ENCODE measurements at places on chromosomes 2 and 18.

DNA sequence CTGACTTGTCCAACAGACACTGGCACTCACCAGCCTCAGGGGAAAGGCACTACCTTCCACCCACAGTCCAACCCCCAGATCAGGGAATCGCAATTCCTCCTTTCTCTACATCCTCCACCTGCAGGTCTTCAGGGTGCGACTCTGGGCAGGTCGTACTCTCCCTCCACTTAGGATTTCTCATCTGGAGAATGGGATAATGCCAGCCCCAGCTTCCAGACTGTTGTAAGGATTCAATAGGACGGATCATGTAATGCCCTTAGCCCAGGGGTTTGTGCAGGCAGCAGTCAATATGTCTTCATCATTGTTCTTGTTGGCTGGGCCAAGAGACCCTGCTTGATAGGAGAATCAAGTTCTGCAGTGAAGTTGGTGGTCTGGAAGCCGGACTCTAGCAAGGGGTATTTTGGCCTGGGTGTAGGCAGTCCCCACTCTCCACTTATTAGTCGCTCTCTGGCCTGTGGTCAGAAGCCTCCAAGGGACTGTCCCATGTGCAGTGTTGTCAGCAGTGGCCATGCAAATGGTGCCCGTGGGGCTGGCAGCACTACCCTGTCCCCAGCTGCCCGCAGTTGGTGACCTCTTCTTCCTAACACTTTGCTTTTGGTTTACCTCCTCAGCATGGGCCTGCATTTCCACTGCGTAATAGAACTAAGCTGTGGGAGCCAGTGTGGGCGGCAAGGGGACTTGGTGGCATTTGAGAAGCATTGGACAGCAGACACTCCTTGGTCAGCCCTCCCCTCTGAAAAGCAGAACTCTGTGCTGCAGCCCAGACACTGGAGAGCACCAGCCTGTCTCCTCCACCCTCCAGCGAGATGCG is 172.4 kb upstream of the HS6ST1 start:
- DNase-seq, result no peak

DNA sequence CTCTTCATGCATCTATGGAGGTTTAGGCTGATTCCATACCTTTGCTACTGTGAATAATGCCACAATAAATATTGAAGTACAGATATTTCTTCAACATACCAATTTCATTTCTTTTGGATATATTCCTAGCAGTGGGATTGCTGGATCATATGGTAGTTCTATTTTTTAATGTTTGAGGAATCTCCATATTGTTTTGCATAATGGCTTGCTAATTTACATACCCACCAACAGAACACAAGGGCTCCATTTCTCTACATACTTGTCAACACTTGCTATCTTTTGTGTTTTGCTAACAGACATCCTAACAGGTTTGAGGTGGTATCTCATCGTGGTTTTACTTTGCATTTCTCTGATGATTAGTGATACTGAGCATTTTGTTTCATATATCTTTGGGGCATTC is 253.2 kb downstream of the ZNF804A start:
- no peak for DNase-seq

DNA sequence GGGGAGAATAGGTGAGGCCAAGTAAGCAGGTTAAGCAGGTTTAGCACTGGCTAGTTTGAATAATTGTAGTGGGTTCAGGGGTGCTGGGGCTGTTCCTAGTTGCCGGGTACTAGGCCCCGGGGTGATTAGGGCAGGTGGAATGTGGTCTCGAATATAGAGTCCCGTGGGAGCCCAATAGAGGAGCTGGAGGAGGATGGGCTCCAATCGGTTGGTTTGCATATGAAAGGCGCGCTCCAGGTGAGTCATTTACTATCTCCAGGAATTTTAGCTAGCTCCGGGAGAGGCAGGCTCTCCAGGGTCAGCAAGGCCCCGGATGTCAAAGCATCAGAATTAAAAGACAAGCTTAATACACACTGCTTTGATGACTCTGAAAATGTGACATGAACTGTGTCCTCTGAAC is 304.0 kb downstream of the ZNF521 start:
- DNase-seq, result no peak

DNA sequence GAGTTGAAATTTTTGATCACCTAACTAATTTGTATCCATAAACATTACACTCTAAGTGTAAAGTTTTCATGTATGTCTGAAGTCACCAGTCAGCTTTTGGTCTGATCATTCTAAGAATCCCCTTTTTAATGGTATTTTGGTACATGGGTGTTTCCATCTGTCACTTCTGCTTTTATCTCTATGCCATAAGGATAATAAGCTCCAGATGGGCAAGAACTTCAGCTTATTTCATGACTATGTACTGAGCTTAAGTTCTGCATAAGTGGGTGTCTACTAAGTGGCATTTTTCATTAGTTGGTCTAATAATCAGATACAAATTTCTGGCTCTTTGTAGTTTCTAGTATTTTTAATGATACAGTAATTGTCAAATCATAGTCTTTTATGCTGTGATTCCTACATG is 20.4 kb downstream of the UBXN4 start:
- DNase-seq, result no peak

DNA sequence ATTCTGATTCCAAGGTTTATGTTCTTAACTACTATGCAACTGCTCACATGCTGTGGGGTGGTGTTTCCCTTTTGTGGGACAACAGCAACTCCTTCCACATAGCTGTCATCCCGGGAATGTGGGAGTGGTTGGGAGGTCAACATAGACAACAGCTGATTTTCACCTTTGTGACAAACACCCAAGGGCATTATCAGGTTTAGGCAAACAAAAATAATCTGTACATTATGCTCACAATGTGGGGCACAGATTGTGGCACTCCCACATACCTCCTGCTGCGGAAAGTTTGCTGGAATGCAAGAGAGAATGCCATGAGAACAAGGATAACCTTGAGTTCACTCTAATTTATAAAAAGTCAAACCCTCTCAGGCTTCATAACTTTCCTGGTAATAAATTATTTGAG is 582.6 kb downstream of the CNTNAP5 start:
- no peak for DNase-seq

DNA sequence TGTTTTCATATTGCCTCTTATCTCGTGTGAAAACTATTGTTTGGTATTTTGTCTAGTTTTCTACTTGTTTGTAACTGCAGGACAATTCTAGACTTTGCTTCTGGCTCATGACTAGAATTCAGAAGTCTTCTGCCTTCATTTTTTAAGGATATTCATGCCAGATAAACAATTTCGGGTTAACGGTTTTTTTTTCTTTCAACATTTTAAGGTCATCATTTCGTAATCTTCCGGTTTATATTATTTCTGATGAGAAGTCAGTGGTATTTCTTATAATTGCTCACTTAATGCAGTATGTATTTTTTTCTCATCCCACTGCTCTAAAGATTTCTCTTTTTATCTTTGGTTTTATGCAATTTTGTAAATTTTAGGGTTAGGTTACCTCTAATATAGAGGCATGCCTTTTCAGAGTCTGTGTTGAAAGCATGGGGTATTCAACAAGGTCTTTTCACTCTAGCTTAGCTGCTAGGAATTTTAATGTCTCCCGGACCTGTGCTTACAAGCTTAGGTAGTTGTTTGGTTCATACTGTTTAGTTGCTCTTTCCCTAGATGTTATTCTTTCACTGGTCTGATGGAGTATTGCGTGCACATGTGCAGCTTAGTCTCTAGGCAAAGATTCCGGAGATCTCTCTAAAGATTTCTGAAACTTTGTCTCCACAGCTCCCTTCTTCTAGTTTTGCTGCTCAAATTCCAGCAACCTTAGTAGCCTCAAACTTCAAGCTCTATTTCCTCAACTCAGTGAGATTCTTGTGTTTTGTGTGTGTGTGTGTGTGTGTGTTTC is 198.1 kb downstream of the MCFD2 start:
- no peak for DNase-seq

GRCh38 chr2:137930146-137930545 is 34.1 kb upstream of the HNMT start:
- no peak for DNase-seq

DNA sequence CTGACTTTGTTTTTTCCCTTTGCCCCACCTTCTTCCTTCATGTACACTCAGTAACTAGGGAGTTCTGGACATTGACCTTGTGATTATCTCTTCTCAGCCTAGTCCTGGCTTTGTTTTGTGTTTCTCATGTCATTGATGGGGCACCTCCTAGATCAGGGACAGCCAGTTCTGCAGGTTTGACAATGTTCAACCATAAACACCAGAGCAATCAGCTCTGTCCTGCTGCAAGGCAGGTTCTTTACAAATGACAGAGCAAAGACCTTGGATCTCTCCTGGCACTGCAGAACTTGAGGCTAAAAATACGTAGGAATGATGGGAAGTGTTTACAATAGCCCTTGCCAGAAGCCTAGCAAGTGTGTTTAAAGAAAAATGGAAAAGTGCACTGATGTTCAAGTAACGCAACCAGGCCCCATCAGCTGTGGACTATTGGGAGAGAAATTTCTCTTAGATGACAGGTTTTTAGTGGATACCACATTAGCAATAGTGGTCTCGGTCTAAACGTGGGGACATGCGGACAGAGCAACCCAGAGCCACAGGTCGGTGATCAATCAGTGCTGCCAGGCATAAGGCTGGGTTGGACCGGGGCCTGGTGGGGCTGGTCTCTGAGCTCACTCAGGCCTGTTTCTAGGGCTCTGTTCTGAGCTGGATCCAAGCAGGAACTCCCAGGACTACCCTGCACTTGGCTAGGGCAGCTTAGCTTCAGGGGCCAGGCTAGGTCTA is 76.8 kb downstream of the SOWAHC start:
- no peak for DNase-seq

DNA sequence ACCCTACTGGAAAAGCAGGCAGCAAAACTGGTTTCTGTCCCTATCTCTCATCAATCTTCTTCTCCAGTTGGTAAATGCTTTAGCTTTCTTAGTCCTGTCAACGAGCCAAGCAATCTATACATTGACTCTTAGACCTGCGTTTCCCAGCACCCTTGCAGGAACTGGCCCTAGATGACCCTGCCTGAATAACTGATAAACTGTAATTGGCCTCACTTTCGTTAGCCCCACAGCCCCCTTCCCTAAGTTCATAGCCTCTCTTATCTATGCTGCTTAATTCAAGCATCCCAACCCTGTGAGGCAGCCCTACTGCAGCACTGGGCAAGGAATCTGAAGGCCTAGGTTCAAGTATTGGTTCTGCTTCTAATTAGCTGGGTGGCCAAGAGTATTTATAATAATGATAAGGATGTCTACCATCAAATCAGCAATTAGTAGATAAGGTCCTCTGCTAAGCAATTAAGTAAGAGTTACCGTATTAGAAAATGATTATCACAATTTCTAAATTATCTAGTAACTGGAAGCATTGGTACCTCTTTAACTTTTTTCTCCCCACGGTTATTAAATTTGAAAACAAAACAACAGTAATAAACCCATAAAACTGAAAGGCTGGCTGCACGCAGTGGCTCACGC is 86.4 kb upstream of the RMDN2 start:
- no peak for DNase-seq

DNA sequence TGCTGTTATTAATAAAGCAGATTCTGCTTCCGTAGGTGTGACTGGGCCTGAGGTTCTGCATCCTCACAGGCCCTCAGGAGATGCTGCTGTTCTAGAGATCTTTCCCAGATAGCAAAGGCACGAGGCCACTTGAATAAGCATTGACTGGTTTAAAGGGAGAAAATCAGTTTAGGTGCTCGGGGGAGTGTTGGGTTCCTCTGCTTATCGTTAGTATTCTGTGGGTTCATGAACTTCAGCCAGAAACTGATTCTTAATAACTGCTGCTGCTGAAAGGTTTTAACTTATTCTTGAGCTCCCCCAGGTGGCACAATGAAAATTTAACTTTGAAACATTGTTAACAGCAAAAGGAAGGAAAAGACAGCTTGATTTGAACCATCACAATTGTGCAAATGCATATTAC is 56.9 kb downstream of the ITGA6 start:
- no peak for DNase-seq

DNA sequence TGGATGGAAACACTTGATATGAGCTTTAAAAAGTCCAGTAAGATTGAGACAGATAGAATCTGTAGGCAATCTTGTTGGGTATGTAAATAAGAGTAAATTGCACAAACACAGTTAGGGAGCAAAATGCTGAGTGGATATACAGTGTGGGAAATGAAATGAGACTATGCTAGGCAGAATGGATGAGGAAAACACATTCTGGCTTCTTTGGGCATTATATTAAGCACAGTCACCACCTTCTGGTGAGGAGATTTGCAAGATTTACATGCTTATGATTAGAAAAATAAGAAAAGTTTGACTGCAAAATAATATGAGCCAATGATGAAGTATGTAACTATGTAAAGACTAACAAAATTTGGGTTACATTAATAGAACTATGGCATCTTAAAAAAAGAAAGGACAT is 2165.0 kb upstream of the CELF4 start:
- no peak for DNase-seq

- no peak for DNase-seq
Measured at GRCh38 chr2:140988597-140988996, 1142.2 kb downstream of the LRP1B start.

DNA sequence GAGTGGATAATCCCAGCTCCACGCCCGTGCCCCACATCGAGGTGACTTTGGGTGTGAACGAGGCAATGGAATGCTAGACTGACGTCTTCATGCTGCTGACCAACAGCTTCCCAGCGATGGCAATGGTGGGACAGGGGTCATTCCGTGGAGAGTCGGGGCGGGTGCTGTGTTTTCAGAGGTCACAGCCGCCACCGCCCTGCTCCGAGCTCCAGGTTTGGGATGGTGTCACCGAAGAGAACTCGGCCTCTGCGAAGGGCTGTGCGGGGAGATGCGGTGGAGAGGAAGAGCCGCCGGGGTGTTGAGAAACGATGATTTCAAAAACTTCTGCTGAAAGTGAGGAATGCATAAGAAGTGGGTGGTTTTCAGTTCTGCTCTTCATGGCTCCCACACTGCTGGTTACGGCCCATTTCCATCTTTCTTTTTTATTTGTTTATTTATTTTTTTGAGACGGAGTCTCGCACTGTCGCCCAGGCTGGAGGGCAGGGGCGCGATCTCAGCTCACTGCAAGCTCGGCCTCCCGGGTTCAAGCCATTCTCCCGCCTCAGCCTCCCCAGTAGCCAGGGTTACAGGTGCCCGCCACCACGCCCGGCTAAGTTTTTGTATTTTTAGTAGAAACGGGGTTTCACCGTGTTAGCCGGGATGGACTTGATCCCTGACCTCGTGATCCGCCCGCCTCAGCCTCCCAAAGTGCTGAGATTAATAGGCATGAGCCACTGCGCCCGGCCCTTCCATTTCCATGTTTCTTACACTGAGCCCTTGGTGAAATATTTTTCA is 142.6 kb downstream of the RTP5 start:
- no peak for DNase-seq
